ENCODE measurements at places on chromosomes 4 and X. TPM values are rescaled to one million over a fixed set of nuclear protein-coding genes. Genes with fewer than 3 reads are reported as not detected.
A peak's percentile ranks its signal among the peaks of the same experiment; 100 is the strongest.

GRCh38 chrX:25941087-25941486 lies 197.1 kb upstream of the MAGEB18 start:
- no peak for DNase-seq

Gene TRIM75
- total RNA-seq, result not detected

- DNase-seq, result no peak
These were observed 103.4 kb downstream of the MFAP3L start for GRCh38 chr4:169922632-169923276.

Gene AKAP14
- not detected for total RNA-seq

Gene PPARGC1A
- total RNA-seq, result 2.8 TPM

- no peak for DNase-seq
These were observed 192.5 kb downstream of the SOWAHB start for GRCh38 chr4:76705472-76705871.

Gene ASB11
- not detected for total RNA-seq

GRCh38 chrX:15366506-15367352 lies 17.5 kb downstream of the VEGFD start:
- no peak for DNase-seq

Gene PABPC1L2A
- total RNA-seq, result 0.23 TPM

Gene F8A2
- not detected for total RNA-seq

Gene ZNF157
- total RNA-seq, result 1.4 TPM

- peak; percentile 88 for DNase-seq
These were observed 714.5 kb upstream of the TENM3 start for GRCh38 chr4:181528570-181529184.

DNA sequence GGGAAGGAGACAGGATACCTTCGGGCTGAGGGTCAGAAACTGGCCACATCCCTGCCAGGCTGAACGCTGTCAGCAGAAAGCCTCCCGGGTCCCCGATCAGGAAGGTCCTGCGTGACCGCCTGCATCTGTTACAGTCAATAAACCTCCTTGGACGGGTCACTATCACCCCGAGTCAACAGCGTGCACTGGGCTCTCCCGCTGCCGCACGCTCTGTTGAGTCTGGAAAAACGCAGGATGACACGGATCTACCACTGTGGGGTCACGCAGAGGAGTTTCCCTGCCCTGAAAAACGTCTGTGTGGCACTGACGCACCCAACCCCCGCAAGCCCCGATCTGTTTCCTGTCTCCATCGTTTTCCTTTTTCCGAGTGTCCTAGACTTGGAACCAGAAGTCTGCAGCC lies 12.1 kb downstream of the PPP2R3B start:
- DNase-seq, result no peak

DNA sequence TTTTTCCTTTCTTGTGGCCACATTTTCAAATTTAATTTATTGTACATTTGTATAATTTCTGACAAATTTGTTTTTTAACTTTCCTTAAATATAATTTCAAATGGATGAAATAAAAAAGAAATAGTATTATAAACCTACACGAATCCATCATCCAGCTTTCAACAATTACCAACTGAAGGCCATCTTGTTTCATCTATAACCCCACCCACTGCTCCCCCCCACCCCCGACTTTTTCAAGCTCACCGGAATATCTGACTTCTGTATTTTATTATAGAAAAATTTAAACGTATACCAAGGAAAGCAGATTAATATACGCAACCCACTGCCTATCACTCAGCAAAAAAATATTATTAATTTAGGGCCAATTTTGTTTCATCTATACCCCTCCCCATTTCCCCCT lies 1.1 kb downstream of the MORF4L2 start:
- no peak for DNase-seq

DNA sequence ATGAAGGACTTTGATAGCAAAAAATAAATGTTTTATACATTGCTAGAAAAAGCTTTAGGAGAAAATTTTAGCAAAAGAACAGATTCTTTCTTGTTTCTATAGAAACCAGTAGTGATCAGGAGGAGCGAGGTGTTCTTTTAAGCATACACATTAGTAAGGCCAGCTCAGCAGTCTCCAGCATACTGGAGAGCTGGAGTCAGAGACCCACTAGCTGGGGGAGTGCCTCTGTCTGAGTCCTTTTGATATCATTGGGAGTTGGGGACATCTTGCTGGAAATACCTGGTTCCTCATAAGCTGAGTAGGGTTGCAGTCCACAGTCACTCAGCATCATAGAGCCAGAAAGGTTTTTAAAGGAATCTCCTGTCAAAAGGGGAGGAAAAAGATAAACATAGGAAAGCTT lies 67.4 kb downstream of the AFF2 start:
- DNase-seq, result no peak

GRCh38 chr4:103429283-103429682 lies 231.1 kb upstream of the CENPE start:
- no peak for DNase-seq

DNA sequence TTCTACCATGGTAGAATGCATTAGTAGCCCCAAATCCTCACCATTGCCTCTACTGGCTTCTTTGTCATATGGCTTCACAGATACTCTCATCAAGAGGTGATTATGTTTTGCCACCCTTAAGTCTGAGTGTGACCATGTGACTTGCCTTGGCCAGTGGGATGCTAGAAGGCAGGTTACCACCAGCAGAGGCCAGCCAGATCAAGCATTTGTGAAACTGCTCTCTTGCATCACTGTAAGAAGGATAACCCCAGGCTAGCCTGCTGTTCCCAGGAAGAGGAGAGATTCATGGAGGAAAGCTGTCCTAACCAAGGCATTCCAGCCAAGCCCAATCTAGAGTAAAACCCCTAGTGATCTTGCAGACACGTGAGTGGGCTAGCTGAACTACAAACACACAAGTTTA lies 46.8 kb downstream of the USP46 start:
- no peak for DNase-seq

DNA sequence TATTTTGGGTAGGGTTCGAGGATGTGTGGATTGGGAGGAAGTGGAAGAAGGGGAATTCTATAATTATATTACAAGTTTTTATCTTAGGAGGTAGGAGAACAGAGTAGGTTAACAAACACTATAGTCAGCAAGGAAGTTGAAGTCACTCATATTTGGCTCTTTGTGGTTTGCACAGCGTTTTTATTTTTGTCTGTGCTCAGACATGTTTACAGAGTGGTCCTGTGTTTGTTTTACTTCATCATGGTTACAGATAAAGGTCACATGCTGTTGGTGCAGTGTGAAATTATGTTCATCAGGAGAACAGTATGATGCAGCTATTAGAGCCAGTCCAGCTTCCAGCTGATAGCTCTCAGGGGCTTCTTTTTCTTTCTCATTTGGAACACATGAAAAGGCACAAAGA lies 299.9 kb upstream of the SFRP2 start:
- no peak for DNase-seq

Gene ARHGAP4
- total RNA-seq, result 10.2 TPM

GRCh38 chr4:185395238-185395955 lies at the start of gene LRP2BP:
LRP2BP (minus strand) TSS chr4:185395924; CDS start chr4:185378186, 17,738 bp downstream.
- no peak for DNase-seq

DNA sequence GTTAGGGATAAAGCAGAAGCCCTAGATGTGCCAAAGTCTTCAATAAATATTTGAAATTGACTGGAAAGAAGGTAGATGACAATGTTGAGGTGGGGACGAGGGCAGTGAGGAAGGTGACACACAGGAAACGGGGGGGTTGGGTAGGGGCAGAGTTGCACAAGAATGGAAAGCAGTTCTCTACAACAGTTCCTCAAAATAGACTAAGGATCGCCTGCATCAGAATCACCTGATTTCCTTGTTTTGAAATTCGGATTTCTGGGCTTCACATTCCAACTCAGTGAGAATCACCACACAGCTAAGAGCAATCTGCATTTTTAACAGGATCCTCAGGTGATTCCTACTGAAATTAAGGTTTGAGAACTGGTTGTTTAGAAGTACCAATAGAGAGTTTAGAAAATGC lies 70.6 kb downstream of the ARFIP1 start:
- DNase-seq, result no peak

Gene ADH1A
- total RNA-seq, result not detected

DNA sequence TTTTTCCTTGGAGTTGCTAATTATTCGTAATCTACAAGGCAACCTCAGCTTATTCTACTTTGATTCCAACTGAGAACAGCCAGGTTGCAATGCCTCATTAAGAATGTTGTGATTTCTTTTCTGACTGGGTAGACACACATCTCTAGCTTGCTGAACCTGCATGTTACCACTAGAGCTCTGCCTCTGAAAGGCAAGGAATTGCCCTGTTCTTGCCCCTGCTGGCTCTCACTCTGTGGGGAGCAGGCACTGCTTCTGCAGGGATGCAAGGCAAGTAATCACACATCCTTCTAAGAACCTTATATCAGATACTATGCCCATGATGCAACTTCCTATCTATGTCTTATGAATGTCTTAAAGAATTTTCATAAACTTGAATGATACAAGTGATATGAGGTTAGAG lies 503.2 kb downstream of the PACRGL start:
- DNase-seq, result no peak

Gene HAUS3
- total RNA-seq, result 26.9 TPM

DNA sequence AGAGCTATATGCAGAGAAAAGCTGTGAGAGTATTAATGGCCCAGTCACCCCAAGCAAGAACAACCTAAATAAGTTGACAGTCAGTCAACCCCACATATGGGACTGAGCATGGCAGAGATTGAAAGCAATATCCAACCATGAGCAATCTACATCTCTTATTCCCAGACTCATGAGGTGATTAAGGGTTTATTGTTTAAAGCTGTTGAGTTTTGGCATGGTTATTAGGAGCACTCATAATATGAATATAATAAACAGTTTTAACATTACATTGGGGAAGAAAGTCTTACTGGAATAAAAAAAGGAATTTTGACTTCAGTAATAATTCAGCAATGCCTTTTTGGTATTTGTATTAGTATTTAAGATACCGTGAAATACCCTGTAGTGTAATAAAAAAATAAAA lies 1627.4 kb downstream of the STIM2 start:
- no peak for DNase-seq

DNA sequence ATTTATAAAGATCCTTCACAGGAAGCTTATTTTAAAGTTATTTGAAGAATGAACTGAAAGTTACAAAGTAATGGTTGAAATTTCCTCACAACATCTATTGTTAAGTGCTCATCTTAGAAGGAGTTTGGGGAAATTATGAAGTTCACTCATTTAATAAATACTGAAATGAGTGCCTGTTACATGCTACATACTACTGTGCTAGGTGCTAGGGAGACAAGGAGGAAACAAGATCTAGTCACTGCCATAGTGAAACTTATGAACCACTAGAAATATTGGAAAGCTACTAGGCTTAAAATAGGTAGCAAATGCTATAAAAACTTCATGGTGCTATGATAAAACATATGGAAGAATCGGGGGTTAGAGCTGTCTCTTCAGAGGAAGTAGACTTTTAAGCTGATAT lies 97.1 kb downstream of the JADE1 start:
- no peak for DNase-seq
